ENCODE measurements at places on chromosomes 2 and 18.

DNA sequence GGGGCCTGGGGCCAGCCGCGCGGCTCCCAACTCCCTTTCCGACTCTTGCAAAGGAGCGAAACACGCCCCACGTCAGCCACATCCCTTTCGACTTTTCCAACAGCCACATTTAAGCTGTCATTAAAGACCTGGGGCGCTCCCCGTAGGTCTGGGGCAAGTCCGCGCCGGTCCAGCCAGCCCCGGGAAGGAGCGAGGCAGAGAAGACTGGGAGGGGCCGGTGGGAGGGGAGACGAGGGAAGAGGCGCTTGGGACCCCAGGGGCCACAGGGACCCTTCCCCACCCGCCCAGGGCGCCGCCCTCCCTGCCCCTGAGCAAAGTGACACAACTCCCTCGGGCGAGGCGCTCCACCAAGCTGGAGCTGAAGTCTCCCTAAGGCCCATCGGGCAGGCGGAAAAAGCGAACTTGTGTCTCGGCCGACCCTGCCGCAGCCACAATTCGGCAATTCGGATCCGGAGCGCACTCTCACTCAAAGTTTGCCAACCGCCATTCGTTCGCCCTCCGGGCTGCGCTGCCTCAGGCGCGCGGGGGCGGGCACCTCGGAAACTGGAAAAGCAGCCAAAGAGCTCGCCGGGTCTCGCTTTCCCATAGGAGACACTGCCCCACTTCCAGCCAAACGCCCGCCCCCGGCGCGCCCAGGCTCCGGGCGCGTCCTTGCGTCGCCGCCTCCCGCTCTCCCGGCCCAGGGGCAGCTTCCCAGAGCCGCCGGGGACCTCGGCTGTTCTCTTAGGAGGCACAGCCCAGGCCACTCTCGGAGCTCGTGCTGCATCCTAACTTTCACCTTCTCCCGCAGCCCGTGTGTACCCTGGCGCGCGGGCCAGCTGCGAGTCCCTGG, 1.1 kb upstream of the KCTD1 start:
- no peak for DNase-seq

DNA sequence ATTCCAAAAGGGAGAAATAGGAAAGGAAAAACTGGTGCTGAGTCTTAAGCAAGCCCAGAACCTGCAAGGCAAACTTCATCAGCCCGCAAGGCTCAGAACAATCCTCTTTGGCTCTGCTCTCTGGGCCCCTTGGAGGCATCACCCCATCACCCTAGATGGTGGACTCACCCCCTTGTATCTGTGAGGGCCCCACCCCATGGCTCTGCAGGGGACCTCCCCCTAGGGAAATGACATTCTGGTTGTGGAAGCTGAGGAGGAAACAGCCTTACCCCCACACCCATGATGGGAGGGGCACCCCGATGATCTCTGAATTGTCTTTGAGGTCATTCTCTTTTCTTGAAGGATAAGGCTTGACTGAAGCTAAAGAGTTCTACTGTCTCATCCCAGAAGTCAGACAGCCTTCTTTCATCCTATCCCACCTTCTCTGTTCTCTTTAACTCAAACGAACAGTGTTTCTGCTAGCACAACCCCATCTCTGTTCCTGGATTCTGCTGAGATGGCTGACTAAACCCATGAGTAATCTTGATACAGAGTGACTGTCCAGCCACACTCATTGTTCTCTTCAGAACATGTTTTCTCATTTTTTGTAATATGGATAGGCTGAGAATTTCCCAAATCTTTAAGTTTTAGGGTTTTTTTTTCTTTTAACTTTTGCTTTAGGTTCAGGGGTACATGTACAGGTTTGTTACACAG, 492.1 kb upstream of the MYT1L start:
- DNase-seq = no peak

- DNase-seq = no peak
Measured at GRCh38 chr2:66575625-66576310, 140.8 kb downstream of the MEIS1 start.

DNA sequence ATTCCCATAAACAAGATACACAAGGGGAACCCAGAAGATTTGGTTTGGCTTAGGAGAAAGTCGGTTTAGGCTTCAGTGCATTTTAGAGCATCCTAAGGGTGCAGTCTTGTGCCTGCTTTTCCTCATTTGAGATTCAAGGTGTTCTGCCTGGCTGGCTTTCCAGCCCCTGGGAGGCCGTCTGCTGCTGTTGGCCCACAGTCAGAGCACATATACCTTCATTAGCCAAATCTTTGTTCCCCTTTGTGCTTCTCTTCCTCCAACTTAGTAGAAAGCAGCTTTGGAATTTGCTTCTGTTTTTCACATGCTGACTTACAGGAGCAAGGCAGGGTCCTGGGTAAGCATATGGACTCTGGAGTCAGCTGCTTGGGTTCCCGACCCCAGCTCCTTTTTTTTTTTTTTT, 477.1 kb upstream of the TCF4 start:
- no peak for DNase-seq

DNA sequence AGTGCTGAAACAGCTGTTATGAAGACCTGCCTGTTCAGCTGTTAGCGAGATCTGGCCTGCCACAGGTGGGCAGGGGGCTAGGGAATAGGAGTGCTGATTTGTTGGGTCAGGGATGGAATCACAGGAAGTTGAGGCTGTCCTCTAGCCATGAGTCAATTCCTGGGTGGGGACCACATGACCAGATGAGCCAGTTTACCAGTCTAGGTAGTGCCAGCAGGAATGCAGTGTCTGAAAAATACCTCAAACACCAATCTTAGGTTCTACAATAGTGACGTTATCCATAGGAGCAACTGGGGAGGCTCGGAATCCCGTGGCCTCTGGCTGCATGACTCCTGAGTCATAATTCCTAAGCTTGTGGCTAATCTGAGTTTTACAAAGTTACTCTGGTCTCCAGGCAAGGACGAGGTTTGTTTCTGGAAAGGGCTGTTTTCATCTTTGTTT, 44.9 kb downstream of the DYSF start:
- DNase-seq = no peak

DNA sequence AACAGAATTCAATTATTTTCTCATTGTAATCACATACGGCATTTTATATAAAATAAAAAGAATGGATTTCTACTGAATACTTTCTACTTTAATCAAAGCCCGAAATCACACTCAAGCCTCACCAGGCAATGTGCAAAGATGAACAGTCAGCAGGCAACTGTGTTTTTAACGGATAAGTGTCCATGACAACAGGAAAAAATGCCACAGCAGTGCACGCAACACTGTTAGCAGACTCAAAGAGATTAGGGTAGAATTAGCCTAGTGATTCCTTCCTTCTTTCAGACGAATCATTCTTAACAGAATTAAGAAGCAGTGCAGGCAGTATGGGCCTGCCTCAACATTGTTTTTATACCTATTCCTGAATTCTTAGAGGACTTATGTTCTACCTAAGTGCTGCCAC, 135.6 kb downstream of the CDH2 start:
- DNase-seq = no peak

DNA sequence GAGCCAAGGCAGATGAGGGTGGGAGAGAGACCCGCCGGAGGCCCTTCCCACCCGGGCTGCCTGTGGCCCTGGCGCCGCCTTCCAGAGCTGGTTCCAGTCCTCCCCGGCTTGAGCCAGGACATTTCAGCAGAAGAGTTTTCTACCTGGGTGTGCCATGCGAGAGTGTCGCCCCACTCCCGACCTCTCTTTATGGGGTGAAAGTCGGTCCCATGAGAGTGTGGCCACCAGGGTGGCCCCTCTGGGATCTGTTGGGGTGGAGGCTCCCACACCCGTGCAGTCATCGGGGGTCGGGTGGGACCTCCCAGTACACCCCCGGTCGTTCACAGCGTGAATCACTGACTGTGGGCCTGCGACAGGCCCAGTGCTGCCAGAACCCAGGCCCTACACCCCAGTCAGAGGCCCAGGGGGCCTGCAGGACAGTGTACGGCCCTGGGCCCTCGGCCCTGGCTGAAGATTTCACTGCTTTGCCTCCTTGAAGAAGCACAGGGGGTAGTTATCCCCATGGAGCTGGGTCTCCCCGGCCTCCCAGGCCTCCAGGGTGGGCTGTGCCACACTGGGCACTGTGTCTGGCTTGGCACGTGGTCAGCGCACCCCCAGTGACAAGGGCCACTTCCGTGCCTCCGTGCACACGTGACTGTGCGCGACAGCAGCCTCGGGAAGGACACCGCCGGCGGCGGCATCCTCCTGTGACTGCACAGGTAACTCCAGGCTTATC, 5.9 kb downstream of the NFATC1 start:
- DNase-seq = no peak

DNA sequence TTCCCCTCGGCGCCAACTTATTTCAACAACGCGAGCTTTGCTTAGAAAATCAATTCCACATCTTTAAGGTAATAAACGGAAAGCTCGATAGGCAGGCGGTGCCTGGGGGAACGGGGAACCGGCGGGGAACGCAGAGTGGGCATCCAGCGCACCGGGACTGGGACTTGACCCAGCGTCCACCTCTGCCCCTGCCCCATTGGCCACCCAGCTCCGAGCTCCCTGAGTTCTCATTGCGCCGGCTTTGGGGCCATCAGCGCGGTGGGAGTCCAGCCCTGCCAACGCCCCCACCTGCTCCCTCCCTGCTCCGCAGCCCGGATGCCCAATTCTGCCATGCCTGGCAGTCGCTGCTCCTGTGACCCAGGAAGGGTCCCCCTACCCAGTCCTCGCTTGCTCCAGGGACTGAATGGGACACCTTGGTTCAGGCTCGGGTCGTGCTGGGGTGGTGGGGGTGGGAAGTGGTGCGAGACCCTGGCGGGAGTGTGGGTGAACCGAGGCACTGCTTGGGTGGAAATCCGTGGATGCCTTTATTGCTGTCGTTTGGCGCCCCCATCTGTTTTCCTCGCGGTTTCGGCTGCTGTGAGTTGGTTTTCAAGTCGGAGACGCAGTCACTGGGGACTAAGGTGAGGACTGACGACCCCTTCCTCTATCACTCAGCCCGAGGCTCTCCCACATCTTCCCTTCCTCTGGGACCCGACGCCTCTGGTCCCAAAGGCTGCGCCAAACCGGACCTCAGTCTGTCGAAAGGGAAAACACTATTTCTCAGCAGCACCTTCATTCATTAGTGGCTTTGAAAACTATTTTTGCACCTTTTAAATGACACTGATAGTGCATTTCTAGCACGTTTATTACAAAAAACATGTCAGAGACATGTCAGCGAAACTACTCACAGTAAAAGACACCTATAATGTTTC, 2.4 kb upstream of the EVX2 start:
- DNase-seq = no peak

- DNase-seq = no peak
Measured at GRCh38 chr2:118322406-118322805, 234.1 kb downstream of the INSIG2 start.

- DNase-seq = peak; percentile 18
Measured at GRCh38 chr2:233082222-233082930, 22.2 kb downstream of the INPP5D start.

- DNase-seq = no peak
Measured at GRCh38 chr2:64114063-64114911, 29.9 kb downstream of the PELI1 start.

DNA sequence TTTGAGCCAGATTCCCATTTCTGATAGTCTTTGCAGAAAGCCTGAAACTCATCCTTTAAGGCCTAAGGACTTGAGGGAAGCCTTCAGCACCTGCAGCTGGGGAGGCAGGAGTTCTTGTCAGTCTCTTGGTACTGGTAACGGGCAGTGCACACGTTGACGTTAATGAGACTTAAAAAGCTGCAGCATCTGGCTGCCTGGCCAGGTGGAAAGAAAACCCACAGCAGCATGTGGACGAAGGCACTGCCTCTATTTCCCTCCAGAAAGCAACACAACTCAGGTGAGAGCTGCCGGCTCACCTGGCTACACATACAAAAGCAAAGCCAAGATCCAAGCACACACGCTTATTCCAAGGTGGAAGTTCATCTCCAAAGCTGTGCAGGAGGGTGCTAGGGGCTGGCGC, 178.8 kb downstream of the ANAPC1 start:
- DNase-seq = no peak

- DNase-seq = no peak
Measured at GRCh38 chr18:11163665-11164064, 14.3 kb upstream of the PIEZO2 start.

GRCh38 chr2:174957050-174957449, 48.1 kb downstream of the CHN1 start:
- DNase-seq = no peak

- DNase-seq = no peak
Measured at GRCh38 chr2:111535404-111535803, 348.6 kb downstream of the ANAPC1 start.

GRCh38 chr18:6811816-6812215, 82.3 kb downstream of the ARHGAP28 start:
- DNase-seq = no peak

DNA sequence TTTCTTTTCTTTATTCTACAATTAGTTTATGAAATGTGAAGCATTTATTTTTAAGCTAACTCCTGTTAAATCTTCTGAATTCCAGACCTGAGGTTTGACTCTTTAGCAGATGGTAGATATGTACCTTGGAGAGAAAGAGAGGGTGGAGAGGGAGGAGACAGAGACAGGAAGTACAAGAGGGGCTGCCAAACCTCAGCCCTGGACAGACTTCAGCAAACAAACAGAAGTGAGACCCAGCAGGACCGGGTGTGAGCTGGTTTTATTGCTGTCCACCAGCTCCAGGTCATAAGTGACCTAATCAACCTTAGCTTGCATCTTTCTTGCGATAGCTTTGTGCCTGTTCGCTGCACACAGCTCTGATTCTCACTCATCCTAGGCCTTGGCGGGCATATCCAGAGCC, 168.6 kb downstream of the CNTNAP5 start:
- DNase-seq = no peak

DNA sequence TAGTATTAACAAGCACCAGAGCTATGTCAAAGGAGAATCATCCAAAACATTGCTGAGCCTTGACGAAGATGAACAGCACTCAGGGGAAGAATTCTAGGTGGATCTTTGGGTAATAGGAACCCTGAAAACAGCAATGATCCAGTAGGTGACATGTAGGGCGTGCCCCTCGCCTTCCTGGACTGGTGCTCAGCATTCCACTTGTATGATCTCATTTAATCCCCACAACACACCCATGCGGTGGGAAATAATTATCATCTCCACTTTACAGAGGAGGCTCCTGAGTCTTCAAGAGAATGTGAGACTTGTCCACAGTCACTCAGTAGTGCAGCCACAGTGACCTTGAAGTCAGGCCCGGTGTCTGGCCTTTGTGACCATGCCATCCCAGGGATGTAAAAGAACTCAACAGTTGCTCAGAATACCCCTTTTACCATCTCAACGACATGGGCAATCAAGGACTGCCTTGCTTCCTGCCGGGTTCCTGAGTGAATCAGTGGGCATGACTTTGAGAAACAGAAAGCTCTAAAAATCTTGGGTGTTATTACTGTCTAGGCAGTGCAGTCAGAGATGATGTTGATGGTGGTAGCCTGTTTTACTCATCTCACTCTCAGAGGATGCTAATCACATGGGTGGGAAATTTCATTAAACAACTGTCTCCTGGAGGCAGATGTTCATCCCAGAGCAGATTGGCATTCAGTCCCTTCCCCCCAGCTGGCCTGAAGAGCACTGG, 161.6 kb downstream of the BCL11A start:
- DNase-seq = no peak

DNA sequence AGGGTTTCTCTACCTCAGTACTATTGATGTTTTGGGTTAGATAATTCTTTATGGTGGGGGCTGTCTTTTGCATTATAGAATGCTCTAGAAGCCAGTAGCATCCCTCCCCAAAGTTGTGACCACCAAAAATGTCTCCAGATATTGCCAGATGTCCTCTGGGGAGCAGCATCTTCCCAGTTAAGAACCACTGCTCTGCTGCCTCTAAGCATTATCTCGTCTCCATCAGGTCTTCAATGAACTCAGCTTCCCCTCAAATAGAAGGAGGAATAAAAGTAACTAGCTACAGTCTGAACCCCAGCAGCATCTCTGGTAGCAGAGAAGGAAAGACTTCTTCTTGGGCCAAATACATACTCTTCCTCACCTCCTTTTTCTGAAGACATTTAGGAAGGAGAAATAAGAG, 244.1 kb downstream of the AGPS start:
- no peak for DNase-seq
